NCI-H460 (cell line): ENCODE measurements at places on chromosomes 4 and X.

GRCh38 chr4:80069837-80070731, 2.9 kb downstream of the ANTXR2 start:
- no peak for DNase-seq

GRCh38 chr4:73257651-73258435, 755 bp downstream of the ANKRD17 start:
- DNase-seq, result no peak

GRCh38 chrX:31508338-31508737, 436.5 kb upstream of the FTHL17 start:
- DNase-seq, result no peak

DNA sequence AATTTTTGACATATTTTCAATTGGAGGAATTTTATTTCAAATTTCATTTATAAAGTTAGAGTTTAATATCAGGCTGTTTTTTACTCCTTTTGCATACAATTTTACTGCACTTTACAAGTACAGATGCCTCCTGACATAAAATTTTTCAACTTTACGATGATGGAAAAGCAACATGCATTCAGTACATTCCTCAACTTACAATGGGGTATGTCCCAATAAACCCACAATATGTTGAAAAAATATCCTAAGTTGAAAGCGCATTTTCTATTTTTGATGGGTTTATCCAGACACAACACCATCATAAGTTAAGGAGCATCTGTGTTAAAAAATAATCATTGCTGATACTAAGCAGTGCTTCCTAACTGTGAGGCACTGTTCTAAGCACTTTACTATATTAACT, 4.3 kb downstream of the KLHL5 start:
- DNase-seq, result no peak

DNA sequence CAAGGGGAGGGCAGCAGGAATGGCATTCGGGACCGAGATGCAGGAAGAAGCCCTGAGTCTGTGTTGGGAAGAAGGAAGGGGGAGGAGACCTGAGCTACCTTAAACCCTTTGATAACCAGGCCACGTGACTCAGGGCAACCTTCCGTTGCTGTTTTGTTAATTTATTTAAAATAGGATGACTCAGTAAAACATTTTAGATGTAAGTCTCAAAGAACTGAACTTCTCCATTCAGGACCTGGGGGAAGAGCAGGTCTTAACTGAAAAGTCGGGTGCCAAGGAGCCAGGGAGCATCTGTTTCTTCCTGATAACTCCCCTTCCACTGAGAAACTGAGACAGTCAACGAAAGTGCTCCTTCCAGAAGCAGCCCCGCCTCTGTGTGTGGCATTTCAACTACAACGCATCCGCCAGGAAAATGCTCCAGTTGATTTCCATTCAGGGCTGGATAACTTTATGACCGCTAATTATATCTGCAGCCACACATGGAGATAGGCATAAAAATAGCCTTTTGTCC, 88.0 kb downstream of the IRF2 start:
- no peak for DNase-seq
